NCI-H345 (cell line): ENCODE measurements at places on chromosomes 4 and X.
A peak's percentile ranks its signal among the peaks of the same experiment; 100 is the strongest.

DNA sequence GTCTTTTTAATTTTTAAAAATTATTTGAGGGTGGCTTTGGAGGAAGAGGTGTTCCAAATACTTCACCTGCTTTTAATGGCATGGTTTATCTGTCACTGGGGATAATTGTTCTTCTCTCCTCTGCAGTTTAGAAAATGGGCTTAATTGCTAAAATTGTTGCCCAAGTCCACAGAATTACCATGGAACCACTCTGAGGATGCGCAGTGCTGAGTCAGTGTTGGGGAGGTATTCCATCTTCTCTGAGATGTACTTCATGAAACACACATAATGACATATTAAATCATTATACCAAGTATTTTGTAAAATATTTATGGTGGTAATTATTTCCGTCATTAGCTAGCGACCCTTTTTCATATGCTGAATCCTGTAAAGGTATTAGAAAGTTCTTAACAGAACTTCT lies 8.0 kb downstream of the ASB5 start:
- no peak for DNase-seq

GRCh38 chr4:12644261-12644660 lies 839.9 kb downstream of the RAB28 start:
- DNase-seq = no peak

GRCh38 chr4:139333046-139333445 lies 30.8 kb upstream of the NDUFC1 start:
- DNase-seq = no peak

DNA sequence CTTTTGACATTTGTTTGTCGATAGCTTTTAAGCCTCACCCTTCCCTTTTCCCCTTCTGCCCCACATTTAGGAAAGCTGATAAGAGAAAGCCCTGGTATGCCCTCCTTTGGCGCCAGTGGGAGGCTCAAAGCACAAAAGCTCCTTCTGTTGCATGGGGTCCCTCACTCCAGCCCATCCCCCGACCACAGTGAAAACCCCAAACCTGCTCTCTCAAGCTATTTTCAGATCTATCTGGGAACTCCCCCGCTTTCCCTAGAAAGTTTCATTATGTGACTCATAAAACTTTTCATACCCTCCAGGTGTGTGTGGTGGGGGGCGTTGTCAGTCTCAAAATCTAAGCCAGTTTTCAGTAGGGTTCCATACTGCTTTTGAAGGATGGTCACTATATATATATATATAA lies 259.0 kb upstream of the PCDH7 start:
- DNase-seq = no peak

GRCh38 chr4:156972379-156973015 lies 898 bp upstream of the PDGFC start:
- no peak for DNase-seq

DNA sequence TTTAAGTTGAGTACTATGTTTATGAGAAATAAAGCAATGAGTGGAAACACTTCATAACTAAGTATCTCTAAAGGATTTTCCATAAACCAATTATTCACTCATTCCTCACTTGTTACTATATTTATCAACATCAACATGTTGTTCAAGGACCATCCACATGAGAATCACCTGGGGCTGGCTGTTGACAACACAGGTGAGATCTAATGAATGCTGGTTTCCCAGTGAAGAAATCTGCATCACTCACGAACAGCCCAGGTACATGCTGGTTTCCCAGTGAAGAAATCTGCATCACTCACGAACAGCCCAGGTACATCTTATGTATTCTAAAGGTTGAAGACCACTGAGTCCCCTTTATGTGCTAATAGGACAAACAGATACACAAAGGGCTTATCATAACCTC lies 32.5 kb downstream of the TSPAN5 start:
- no peak for DNase-seq

DNA sequence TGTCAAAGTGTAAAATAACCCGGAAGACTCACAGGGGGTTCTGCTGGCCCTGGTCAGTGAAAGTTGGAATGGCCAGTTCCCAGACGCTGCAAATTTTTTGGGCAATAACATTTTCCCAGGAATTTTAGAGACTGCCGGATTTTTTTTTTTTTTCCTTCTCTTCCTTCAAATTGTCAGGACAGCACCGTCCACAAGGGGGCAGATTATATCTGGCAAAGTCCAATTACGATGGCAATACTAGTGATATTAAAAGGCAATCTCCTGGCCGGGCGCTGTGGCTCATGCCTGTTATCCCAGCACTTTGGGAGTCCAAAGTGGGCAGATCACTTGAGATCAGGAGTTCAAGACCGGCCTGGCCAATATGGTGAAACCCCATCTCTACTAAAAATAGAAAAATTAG lies 20.5 kb downstream of the SLC25A5 start:
- DNase-seq = peak; percentile 61

DNA sequence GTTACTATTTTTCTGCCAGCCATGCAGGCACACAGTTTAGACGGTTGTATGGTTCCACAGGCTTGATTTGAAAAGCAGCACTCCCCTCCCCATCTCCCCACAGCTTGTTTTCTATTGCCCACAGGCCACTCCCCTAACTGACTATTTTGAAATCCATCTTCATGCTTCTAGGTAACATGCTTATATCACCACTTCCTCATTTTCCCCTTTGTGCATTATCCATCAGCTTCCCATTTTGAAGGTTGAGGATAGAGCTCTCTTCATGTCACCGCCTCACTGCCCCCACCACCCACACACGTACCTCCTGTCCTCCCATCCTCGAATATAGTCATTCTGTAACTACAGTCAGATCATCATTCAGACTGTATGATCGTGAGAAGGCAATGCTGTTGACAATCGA lies 224.7 kb downstream of the MID1 start:
- DNase-seq = no peak

DNA sequence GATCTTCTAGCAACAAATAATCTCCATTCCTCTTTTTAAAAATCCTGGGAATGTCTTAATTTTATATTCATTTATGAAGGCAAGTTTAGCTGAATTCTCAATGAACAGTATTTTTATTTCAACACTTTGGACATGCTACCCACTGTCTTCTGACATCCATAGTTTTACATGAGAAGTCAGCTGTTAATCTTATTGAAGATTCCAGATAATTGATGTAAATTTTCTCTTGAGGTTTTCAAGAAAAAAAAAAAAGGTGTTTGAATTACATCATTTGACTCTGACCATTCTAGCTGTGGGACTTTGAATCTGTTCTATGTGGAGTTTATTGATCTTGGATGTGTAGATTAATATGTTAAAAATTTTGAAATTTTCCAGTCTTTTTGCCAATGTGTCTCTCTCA lies 28.0 kb downstream of the PDHA2 start:
- DNase-seq = peak; percentile 0

DNA sequence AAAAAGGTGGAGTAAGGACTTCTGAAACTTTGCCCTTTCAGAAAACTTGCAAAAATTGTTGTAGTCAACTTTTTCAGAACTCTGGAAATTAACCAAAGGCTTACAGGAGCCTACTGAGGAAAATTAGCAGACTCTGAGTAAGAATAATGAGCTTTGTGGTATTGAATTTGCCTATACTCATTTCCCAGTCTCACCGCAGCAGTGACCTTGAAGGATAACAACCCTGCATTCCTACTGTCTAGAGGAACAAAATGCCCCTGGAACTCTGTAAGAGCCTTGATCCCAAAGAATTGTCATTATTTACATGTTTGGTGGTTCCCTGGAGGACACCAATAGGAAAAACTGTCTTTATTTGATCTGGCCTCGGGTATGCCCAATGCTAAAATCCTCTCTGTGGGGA lies 57.9 kb downstream of the MND1 start:
- DNase-seq = no peak

DNA sequence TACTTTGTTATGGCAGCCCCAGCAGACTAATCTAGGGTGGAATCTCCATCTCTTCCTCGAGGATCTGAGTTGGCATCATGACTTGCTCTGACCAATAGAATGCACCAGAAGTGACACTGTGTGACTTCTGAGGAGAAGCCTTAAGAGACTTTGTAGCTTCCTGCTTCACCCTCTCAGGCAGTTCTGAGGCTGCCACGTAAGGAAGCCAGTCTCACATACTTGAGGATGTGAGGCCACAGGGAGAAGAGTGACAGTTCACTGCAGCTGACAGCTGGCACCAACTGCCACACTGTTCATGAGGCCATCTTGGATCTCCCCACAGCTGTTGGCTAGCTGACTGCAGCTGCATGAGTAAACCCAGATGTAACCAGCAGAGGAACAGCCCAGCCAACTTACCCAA lies 29.3 kb upstream of the BCOR start:
- DNase-seq = no peak

DNA sequence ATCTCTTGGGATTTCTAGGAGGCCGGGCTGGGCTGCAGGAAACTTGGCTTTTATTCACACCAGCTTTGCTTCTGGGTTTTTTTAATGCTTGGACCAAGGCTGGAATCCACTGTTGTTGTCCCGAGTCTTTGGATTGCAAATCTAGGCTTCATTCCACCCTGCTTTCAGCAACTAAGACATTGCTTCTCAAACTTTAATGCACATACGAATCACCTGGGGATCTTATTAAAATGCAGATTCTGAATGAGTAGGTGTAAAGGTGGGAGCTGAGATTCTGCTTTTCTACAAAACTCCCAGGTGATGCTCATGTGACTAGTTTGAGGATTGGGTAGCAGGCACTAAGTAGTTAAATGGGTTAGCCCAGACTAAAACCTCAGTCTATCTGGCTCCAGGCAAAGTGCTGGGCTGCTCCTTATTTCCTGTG lies 39.2 kb upstream of the GPC4 start:
- DNase-seq = no peak

- DNase-seq = no peak
Observed at GRCh38 chr4:78627046-78627965, 75.7 kb downstream of the ANXA3 start.

GRCh38 chr4:55397520-55398321 lies 2.0 kb downstream of the TMEM165 start:
- DNase-seq = peak; percentile 26

- no peak for DNase-seq
Observed at GRCh38 chrX:96861661-96862060, 22.0 kb upstream of the RPA4 start.

- no peak for DNase-seq
Observed at GRCh38 chr4:2334826-2335728, 73.2 kb upstream of the MXD4 start.

DNA sequence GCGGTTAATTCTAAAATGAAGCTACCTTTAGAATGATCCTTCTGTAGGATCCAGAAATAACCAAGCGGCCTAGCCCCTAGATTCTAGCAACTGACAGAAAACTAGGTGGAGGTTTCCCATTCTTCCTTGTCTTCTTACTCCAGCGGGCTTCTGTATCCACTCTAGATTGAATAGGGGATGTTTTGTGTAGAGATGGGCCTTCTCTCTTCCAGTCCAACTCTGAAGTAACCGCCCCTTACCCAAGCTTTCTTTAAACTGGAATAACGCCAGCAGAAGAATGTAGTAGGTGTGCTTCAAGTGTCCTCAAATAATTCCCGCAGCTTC lies 386 bp upstream of the TMEM184C start:
- no peak for DNase-seq

DNA sequence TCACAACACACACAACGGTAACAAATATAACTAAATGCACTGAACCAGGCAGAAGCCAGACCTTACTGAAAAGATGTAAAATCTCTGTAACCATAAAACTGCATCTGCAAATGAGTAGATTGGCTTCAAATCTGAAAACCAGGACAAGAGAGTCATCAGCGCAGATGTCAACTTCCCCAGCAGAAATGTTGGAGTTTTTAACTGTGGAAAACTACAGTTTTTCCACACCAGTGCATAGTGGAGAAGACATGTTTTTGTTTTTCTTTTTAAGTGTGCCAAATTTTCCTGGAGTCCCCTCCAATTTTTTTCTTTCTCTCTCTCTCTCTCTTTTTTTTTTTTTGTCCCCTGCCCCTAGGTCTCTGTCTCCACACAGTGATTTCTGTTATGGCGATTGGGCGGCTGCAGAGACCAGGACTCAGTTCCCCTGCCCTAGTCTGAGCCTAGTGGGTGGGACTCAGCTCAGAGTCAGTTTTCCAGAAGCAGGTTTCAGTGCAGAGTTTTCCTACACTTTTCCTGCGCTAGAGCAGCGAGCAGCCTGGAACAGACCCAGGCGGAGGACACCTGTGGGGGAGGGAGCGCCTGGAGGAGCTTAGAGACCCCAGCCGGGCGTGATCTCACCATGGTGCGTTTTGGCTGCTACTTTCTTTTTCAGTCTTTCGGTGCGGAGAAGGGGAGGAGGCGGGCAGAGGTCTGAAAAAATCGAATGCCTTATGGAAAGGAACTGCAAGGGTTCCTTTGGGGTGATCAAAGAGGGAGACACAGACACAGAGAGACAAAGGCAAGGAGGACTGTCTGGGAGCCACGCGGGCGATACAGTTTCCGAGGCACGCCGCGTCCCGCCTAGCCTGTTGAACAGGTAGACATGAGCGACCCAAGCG lies at the start of gene GUCY1A1:
Gene GUCY1A1 (plus strand): TSS at position 505 of the 878 bp plus-strand sequence. CDS start 30,020 bp downstream, outside the sequence.
- peak; percentile 30 for DNase-seq

GRCh38 chr4:139528377-139529005 lies 27.5 kb downstream of the SETD7 start:
- DNase-seq = no peak

DNA sequence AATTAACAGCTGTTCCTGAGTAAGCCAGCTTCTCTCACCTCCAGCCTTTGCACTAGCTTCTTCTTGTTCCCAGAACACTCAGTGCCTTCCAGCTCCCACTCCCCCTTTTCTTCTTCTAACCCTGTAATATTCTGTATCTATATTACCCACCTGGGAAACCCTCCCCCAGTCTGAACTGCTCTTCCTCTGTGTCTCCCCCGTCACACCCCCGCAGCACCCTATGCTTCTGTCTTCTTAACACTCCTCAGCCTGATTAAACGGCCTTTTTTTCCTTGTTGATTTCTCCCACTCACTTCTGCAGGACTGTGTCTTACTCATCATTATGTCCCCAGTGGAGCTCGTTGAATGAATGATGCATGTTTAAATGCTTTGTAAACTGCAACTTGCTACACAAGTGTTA lies 9.0 kb upstream of the LONRF3 start:
- DNase-seq = no peak

DNA sequence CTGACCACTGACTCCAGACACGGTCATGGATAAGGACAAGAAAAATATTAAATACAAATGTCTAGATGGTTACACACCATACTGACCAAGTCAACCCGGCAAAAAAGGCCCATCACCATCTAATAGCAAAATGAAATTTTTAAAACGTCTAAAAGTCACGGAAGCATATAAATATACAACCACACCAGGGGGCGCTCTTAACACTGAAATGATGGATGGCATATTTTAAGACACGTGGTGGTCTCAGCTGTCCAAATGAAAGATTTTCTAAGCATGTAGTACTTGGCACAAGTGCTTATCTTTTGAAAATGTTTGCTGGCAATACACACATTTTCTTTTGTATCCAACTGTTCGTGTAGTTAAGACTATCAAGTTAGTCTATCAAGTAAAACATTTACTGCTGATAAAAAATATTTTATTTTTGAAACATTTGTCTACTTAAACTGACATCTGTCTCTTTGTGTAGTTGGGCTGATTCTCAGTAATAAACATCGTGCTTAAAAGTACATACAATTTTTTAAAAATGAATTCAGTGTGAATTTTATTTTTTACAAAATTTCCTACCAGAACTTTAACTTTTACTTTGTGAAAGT lies 64.6 kb downstream of the COX7B2 start:
- peak; percentile 3 for DNase-seq

DNA sequence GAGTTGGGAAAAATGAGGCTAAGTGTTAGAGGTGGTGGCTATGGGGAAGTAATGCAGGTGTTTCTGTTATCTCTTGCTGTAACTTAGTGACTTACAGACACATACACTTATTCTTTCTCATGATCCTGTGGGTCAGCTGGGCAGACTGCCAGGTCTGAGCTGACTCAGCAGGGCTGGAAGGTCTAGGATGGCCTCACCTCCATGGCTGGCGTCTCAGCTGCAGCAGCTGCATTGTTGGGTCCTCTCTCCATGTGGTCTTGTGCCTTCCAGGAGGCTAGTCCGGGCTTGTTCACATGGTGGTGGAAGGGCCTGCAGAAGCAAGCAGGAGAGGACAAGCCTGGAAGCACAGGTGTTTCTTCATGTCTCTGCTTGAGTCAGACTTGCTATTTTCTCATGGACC lies 172.7 kb downstream of the NHS start:
- peak; percentile 73 for DNase-seq
